ENCODE measurements at places on chromosomes 13 and 19.

DNA sequence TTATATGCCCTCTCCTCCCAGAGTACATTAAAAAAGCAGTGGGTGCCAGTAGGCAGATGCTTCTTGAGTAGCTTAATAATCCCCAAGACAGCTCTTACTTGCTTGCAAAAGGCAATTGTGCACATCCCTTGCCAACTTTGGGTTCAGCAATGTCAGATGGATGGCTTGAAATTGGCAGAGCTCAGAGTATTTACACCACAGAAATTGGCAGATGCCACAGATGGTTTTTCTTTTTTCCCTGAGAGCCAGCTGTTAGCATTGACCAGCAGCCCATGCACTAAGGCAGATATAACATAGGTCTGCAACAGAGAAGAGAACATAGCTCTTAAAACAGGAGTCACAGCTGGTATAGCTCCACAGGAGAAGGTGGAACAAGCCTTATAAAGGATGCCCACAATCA is 18.4 kb upstream of the RNASEH2B start:
- no peak for DNase-seq

DNA sequence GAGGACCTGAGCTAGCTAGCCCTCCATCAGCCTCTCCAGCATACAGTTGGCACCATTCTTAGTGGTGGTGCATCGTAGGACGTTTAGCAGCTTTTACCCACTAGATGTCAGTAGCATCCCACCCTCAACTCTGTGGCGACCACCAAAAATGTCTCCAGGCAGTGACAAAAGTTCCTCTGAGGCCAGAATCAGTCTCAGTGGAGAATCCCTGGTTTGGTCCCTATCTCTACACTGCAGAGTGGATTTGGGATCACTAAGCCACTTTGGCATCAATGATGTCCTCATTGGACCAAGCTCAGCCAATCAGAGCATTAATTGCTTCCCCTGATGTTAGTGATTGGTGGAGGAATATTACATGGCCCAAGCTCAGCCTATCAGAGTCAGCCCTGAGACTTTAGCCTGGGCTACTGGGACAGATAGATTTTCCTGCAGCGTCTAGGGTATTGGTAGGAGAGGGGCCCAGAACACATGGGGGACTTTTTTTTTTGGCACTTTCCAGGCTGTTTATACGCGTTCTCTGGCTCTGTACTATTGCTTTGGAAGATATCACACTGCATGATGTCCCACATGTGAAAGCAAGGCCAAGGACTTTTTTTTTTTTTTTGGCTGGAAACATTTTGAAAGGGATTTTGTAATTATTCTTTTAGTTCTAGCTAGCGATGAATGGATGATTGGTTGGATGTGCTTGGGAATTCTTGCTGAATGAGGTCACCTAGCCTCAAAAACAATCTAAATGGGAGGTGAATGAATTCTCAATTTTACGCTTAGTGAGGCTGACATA is 7.0 kb downstream of the TMEM221 start:
- DNase-seq, result no peak

DNA sequence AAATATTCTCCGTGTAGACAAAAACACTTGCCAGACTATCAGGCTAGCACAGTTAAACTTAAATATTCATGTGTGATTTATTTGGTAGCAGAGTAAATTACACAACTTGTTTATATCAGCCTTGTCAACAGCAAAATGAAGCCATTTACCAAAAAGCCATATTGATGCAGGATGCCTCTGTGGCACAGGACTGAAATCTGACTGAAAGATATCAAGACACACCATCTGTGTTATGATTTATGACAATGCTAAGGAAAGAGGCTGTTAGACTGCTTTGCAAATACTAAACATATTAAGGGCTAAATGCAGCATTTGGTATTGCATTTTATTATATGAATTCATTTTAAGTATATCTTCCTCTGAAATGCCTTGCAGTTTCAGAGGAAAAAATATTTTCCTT is 44.8 kb upstream of the FNDC3A start:
- no peak for DNase-seq

GRCh38 chr19:29643361-29643935 is 21.8 kb upstream of the PLEKHF1 start:
- no peak for DNase-seq

GRCh38 chr13:51714663-51715168 is 89.2 kb downstream of the DHRS12 start:
- no peak for DNase-seq

DNA sequence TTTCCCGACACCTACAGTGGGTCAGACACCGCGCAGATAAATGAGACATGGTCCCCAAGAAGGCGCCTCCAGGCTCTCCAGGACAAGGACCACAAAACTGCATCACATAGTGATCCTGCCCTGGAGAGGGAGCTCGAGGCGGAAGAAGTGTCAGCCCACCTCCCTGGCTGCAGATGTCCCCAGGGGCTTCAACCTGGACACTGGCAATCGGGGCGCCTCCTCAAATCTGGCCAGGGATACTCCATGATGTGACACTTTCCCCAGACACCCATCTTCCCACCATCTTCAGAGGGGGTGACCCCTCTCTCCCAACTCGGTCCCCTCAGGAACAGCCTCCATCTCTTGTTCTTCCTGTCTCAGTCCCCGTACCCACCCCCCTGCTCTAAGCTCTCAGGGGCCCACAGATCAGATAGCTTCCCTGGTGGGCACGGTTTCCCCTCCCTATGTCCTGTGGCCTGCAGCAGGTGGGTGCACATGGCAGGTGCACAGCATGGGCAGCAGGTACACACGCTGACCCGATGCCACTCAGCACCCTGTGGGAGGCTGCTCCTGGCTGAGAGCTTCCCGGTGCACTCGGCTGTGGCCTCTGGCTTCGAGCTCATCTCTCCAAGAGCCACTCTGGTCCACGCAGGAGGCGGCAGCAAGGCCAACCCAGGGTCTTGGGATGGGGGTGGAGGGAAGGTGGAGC is 61.2 kb downstream of the PEPD start:
- DNase-seq, result no peak

DNA sequence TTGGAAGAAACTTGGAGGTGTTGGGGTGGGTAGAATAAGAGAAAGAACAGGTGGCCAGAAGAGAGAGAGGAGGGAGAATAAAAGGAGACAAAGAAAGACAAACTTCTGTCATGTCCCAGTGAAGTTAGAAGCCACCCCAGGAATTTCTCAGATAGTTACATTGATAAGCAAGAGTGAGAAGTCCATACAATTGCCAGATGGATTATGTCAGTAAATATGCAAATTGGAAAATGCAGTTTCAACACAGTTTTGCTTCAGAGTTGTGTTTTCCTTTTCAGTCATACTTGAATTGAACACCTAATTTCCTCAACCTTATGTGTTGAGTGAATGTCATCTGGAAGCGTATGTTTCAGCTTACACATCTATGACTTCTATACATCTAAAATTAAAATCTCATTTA is 139.2 kb downstream of the RXFP2 start:
- no peak for DNase-seq

DNA sequence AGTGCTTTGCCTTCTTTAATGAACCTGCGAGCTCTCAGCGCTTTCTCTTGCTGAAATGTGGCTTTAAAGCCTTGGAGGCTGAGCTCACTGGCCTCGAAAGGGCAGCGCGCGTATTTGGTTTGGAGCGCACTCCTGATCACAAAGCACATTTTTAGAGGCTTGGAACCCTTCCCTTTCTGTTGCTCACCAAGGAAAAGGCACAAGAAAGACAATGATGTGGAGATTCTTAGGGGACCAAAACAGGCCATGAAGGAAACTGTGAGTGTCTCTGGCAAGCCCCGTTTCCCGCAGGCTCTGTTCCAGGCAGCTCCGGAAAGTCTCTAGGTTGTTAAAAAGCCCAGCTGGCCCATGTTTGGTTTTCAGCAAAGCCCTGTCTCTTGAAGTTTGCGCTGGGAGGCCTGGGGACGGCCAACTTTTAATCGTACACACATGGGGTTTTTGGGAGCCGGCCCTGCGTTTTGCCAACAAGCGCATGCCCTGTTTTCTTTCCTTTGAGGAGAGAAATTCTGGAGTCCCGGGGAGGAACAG is 9.4 kb upstream of the SPC24 start:
- no peak for DNase-seq

GRCh38 chr13:39364947-39365468 is 238.0 kb downstream of the LHFPL6 start:
- DNase-seq, result no peak

DNA sequence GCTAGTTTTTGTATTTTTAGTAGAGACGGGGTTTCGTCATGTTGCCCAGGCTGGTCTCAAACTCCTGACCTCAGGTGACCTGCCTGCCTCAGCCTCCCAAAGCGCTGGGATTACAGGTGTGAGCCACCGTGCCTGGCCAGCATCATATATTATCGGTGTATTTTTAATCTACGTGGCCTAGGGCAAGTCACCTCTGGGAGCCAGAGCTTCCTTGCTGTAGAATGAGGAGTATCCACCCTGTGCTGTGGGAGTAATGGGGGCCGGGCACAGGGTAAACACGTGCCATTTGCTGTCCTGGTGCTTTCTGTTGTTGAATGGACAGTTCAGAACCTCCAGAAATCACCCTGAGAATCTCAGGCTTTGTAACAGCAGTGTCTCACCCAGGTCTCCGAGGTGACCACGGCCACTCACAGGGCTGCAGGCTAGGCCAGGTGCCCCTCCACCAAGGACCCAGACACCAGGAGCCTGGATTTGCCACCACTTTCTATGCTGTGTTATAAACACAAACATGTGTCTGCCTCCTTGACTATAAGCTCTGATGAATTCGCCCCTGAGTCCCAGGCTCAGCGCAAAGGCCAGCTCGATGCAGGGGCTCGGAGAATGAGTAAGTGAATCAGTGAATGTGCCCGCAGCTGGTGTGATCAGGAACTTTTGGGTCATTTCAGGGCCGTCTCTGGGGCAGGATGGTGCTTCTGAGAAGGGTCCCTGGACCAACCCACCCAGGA is 22.7 kb downstream of the POP4 start:
- no peak for DNase-seq

- DNase-seq, result no peak
These were observed 15.2 kb upstream of the F2RL3 start for GRCh38 chr19:16873594-16873993.

GRCh38 chr19:12779162-12779993 is 4.0 kb upstream of the HOOK2 start:
- no peak for DNase-seq

DNA sequence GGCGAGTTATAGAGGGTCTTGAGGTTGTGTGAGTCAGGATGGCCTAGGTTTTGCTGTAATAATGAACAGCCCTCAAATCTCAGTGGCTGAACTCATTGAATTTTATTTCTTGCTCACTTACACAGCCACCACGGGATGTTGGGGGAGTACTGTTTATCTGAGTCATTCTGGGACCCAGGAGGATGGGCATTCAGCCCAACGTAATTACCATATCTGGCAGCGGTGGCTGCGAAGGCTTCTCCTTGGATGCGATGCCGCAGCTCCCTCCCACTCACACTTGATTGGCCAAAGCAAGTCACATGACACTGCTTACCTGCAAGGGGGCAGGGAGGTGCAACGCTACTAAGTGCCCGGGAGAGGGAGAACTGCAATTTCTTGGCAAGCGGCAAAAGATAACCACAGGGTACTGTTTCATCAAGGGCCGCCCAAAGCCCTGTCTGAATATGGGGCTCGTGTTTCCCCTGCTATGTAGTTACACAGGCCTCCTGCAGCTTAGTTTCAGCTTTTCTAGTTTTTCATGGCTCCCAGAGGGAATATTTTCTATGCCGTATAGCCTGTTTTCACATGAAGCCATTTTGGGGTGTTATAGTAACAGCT is 19.9 kb downstream of the ZSWIM9 start:
- no peak for DNase-seq

- DNase-seq, result no peak
These were observed 10.6 kb downstream of the NANOS3 start for GRCh38 chr19:13887517-13887916.

DNA sequence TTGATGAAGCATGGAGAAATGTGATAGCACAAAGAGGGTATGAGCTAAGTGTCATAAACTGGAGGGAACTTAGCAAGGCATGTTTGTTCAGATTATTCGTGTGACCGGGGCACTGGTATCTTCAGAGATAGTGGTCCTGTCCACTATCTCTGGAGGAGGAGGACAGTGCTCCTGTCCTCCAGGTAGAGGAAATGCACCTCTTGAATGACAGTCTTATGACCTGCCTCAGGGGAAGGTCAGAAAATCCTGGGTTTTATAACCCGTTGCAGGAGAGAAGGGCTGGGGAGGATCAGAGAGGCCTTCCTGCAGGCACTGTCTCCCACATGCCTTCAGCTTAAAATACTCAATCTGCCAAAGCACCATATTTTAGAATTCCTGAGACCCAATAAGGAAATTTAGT is 213.5 kb upstream of the UBL3 start:
- no peak for DNase-seq

DNA sequence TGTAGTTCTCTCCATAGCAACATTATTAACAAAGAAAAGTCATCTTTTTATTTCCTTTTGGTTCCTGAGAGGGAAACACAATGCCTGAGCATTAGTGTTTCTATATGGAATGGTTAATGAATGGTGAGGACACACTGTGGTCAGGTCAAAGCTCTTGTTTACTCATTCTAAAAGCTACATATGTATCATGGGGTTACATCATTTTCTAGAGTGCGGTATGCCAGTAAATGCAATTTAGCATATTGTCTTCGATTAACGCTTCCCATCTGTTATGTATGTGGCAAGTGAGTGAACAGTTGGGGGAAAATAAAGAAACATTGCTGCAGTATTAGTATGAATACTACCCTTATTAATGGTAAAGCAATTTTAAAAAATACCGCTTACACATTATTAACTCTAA is 1152.2 kb upstream of the SPRY2 start:
- no peak for DNase-seq

DNA sequence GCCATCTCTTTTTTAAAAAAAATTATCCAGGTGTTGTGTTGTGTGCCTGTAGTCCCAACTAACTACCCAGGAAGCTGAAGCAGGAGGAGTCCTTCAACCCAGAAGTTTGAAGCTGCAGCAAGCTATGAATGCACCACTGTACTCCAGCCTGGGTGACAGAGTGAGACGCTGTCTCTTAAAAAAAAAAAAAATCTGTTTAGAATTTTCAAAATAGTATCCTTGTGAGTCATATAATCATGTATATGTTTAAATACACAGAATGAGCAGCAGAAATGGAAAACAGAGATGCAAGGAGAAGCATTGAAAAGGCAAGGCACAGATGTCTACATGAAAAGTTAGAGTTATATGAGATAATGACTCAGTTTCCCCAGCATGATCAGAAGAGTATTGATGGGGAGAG is 31.2 kb downstream of the SYDE1 start:
- DNase-seq, result no peak

- no peak for DNase-seq
These were observed at the start of gene TRAPPC6A for GRCh38 chr19:45177817-45178261. TRAPPC6A (minus strand) TSS chr19:45178237; CDS start chr19:45178218, 19 bp downstream.

DNA sequence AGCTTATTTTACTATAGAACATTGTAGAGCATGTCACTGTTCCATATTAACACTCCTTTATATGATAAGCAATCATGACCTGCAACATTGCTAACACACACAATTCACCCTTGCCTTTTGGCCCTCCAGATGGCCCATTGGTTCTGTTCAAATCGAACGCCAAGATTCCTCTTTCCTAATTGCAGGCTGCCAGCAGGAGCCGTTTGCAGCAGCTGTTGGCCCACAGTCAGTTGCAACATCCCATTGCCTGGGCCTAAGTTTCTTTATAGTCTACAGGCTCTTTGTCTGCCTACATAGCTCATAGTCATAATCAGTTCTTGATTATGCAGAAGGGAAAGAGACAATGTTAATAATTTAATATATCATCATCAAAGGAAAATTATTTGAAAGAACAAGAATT is 37.6 kb downstream of the KCTD12 start:
- DNase-seq, result no peak

Data from cortex of kidney (tissue), 1 donor.